ENCODE measurements at places on chromosomes 12 and 14. TPM values are rescaled to one million over a fixed set of nuclear protein-coding genes. Genes with fewer than 3 reads are reported as not detected.

The GPR84 gene
- total RNA-seq: not detected

The DAO gene
- not detected for total RNA-seq

The AKAP6 gene
- total RNA-seq: 25.0 TPM

The NRL gene
- 0.78 TPM for total RNA-seq

The ITFG2 gene
- total RNA-seq: 23.9 TPM

The GLIPR1L2 gene
- total RNA-seq: 0.39 TPM

The WNK1 gene
- total RNA-seq: 137 TPM

The SDR9C7 gene
- total RNA-seq: not detected

The ASB2 gene
- not detected for total RNA-seq

The FAM90A1 gene
- total RNA-seq: 0.20 TPM

The TMEM132C gene
- under 0.01 TPM for total RNA-seq

The TAS2R31 gene
- 4.8 TPM for total RNA-seq

The AHNAK2 gene
- total RNA-seq: 164 TPM

The A2M gene
- 1.2 TPM for total RNA-seq

The RTN1 gene
- under 0.01 TPM for total RNA-seq

The PTHLH gene
- total RNA-seq: 0.73 TPM

The CCDC175 gene
- not detected for total RNA-seq

The CLBA1 gene
- 8.8 TPM for total RNA-seq

The ACOT4 gene
- 0.73 TPM for total RNA-seq

The SERPINA12 gene
- not detected for total RNA-seq

The KRT74 gene
- not detected for total RNA-seq

The KLRC3 gene
- not detected for total RNA-seq

The MGP gene
- 0.73 TPM for total RNA-seq

Measured in subcutaneous preadipocyte (primary cell).